ENCODE measurements at places on chromosomes 5 and 9. TPM values are rescaled to one million over a fixed set of nuclear protein-coding genes. Genes with fewer than 3 reads are reported as not detected.

DBH gene
- 0.19 TPM for total RNA-seq

PCDHB13 gene
- total RNA-seq: 0.08 TPM

CHSY3 gene
- not detected for total RNA-seq

CSF1R gene
- total RNA-seq: 92.4 TPM

MYORG gene
- total RNA-seq: 1.9 TPM

F12 gene
- 0.16 TPM for total RNA-seq

TMEM38B gene
- total RNA-seq: 12.7 TPM

ADCY2 gene
- total RNA-seq: not detected

SPATA31E1 gene
- not detected for total RNA-seq

DEPDC1B gene
- 0.34 TPM for total RNA-seq

HSD17B3 gene
- total RNA-seq: not detected

LCN15 gene
- total RNA-seq: not detected

SPINK13 gene
- not detected for total RNA-seq

NME5 gene
- not detected for total RNA-seq

ESM1 gene
- not detected for total RNA-seq

SPATA9 gene
- total RNA-seq: not detected

LCN2 gene
- total RNA-seq: not detected

SAXO1 gene
- total RNA-seq: 0.27 TPM
